ENCODE measurements at places on chromosomes 13 and 19.

DNA sequence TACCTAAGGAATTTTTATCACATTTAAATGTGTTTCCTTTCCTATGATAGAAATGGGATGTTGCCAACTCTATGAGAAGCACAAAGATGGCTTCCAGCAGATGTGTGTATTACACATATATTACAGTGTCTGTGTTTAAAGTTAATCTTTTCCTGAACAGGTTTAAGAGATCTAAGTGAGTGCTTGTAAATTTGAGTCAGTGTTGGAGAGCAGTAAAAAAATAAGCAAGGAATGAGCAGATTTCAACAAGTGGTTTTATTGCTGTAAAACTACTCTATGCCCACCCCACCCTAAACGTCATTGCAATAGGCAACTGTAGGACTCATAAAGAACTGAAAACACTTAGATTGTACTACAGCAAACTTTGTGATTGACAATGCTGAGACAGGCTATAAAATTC, 248.7 kb downstream of the KLF5 start:
- DNase-seq: no peak

- no peak for DNase-seq
These were observed 18.7 kb downstream of the ACTN4 start for GRCh38 chr19:38665950-38666662.

GRCh38 chr19:27822336-27822735, 1390.6 kb downstream of the UQCRFS1 start:
- DNase-seq: no peak

DNA sequence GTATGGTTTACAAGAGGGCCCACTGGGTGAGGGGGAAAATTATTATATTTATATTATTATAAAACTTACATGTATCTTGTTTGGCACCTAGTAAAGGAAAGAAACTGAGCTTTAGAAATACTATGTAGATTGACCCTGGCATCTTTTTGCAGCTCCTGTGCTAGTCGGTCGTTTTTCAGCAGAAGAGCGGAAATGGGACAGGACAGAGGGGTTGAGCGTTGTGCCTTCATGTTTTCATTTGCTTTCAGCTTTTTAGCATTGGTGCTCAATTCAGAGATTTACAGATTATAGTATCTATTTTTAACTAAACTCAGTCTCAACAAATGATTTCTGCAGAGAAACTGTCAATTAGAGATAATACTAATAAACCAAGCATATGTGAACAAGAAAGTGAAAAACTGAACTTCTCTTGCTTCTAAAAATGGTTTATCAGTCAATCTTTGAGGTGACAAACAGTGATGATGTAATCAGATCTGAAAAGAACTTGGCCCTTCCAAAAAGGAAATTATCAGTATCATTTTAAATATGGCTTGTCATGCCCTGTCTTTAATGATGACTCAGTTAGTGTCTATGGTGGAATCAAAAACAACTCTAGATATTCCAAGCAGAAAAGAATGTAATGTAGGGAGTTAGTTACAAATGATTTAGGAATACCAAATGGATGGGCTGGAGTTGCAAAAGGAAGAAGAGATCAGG, 56.9 kb upstream of the KCTD4 start:
- no peak for DNase-seq

GRCh38 chr19:17488593-17489391, 18.5 kb downstream of the SLC27A1 start:
- peak; percentile 59 for DNase-seq

DNA sequence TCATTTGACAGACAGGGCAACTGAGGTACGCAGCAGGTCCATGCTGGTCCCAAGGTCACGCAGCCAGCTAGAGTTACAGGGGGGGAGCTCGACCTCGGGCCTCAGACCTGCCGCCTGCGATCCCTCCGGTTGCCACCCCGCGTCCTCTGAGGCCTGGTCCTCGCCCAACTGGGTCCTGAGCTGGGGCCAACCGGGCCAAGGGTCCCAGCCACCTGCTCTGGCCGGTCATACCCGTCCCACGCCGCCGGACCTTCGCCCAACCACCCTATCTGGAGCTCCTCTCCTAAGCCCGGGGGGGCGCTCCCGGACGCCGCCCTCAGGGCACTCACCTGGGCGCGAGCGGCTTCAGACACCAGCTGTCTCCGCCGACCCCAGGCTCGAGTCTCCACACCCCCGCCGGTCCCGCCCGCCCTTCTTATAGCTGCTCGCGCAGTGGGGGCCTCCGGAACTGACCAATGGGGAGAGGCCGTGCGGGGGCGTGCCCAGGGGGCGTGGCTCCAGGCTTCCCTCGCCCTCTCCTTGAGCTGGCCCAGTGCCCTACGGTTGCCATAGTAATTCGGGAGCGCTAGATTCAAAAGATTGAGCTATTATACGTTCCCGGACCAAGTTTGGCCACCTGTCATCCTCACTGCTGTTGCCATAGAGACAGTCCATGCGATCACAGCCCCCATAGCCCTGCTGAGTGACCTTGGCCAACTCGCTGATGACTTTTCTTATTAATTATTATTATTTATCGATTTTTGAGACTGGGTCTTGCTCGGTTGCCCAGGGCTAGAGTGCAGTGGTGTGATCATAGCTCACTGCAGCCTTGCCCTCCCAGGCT, at the start of gene PLIN5:
Gene PLIN5, minus strand, starts transcription at position 389 of the 823 bp plus-strand sequence. CDS start 1,150 bp downstream, outside the sequence.
- peak; percentile 21 for DNase-seq

GRCh38 chr19:12783849-12784393, 7.4 kb upstream of the JUNB start:
- no peak for DNase-seq

- peak; percentile 29 for DNase-seq
These were observed 752 bp downstream of the ZMYM5 start for GRCh38 chr13:19862481-19863313.

DNA sequence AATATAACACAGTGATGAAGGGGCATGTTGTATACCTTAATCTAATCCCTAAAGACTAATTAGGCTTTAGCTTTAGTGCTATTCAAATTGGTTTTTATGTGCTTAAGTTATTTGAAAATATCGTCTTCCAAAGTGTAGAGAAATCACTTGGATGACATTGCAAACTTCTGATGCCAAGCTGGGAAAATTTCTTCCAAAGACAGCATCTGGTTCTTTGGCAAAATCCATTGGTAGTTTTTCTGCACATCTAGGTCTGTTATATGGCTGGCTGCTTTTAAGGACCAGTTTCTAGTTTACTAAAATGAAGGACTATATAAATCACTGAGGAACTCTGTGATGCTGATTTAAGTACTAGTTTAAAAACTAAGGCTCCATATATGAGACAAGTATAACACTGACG, 2362.3 kb downstream of the PCDH9 start:
- no peak for DNase-seq

DNA sequence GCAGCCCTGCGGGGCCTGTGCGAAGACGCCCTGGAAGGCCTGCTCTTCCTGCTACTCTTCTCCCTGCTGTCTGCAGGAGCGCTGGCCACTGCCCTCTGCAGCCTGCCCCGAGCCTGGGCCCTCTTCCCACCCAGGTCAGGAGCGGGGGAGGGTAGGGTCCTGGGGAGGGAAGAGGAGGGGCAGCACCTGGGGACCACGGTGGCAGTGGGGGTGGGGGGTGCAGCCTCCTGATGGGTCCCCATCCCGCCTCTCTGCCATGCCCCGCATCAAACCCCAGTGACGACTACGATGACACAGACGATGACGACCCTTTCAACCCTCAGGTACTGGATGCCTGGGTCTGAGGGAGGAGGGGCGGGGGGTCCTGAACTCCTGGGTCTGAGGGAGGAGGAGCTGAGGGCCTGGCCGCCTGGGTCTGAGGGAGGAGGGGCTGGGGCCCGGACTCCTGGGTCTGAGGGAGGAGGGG, 13.4 kb upstream of the LENG8 start:
- DNase-seq: no peak

- no peak for DNase-seq
These were observed 29.8 kb downstream of the DPF1 start for GRCh38 chr19:38194061-38194701.

DNA sequence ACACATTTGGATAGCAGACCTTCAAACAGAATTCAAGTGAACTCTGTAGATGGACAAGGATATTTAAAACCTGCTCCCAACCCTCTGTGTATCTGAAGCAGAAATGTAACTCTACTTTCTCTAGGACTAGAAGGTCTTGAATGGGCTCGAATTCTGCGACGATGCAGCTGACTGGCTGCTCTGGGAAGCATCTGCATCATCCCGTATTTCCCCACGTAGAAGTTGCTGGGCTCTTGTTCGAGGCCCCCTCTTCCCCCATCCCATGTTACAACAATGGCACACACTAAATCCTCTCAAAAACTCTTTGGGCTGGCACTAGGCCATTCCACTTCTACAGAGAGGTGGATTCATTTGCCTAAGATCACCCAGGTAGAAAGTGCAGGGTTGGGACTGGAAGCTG, 15.0 kb downstream of the C19orf81 start:
- no peak for DNase-seq

DNA sequence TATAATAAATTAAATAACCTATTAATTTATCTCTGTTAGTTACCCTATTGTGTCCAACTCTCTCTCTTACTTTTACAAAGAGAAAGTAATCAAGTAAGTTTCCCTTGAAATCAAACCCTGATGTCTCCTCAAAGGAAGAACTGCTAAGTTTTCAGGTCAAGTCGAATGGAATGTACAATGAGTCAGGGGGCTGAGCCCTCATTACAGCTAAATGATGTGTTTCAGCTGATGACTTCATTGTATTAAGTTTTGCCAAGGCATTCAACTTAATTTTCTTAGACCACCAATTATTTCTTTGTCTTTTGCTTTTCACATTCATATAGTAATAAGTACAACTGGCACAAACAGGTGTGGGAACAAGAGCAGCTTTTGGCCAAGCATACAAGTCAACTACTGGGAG, 54.7 kb upstream of the DCT start:
- DNase-seq: no peak

DNA sequence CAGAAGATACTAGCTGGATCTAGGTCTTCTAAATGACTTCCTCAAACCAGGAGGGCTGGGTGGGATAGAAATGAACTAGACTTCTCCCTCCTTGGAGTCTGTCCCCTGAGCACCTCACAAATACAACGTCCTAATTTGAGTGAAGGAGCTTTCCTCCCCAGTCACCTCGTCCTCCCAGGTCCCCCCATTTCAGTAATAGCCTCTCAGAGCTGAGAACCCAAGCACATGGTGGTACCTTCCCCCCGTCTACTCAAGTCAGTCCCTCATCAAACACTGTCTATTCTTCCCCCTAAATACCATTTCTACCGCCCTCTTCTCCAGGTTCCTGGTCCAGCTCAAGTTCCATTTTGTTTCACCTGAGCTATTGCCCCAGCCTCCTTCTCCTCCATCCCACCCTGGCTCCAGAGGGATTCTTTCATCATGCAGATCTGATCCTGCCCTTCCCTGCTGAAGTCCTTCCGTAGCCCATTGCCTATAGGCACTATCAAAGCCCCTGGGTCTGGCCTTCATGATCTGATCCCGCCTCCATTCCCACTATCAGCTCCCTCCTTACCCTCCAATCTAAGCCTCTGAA, 5.3 kb upstream of the PRKCG start:
- DNase-seq: no peak

Data from NCI-H526 treated with DMSO at 0.1 percent for 48 hours (cell line).